ENCODE measurements at places on chromosomes 16 and 17.

GRCh38 chr17:34503528-34504195, 75.7 kb upstream of the TMEM132E start:
- peak; percentile 30 for DNase-seq

DNA sequence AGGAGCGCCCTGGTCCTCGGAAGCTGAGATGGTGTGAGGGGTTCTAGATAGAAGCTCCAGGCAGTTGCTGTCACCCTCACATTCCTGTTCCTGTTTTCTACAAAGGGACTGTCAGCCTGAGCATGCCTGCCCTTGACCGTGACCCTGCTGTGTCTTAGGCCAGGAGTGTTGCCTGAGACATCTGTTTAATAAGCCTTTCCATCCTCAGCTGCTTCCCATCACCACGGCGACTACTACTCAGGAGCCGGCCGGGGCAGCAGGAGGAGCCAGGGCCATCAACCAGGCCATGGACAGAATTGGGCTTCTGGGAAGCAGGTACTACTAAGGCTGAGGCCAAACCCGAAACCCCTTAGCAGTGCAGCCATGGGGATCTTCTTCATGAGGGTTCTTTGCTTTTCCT, 151.4 kb downstream of the KATNIP start:
- DNase-seq = no peak

DNA sequence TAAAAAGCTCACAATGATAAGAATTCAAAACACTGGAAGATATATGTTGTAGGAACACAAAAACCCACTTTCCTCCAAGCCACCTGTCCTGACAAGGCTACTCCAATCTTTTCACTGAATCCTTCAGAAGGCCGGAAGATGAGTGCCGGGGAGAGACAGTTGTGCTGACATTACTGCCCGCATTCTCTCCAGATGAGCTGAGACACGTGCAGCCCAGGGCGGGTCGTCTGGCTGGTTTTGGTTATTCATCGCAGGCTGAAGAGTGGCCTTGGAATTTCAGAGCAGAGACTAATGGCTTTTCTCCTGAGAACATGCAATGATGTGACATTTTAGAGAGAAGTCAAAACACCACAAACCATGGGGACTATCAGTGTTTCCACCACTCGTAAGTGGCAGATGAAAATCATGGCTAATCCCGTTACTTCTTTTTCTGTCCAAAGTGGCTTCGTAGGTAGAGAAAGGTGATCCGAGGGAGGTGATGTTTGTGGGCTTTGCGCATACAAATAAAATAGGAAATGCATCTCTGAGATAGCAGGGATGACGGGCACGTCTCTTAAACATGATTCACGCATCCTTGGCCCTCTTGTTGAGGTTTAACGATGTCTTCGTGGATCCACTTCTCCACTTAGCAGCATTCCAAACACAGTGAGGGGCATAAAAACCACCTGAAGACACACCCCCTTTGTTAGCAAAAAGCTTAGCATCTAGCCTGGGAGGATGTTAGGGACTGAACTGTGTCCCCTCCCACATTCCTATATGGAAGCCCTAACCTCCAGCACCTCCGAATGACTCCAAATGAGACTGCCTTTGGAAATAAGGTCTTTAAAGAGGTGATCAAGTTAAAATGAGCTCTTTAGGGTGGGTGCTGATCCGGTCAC, 134.0 kb downstream of the IRX3 start:
- DNase-seq = no peak

- DNase-seq = no peak
Measured at GRCh38 chr16:84497418-84498222, 6.8 kb downstream of the MEAK7 start.

DNA sequence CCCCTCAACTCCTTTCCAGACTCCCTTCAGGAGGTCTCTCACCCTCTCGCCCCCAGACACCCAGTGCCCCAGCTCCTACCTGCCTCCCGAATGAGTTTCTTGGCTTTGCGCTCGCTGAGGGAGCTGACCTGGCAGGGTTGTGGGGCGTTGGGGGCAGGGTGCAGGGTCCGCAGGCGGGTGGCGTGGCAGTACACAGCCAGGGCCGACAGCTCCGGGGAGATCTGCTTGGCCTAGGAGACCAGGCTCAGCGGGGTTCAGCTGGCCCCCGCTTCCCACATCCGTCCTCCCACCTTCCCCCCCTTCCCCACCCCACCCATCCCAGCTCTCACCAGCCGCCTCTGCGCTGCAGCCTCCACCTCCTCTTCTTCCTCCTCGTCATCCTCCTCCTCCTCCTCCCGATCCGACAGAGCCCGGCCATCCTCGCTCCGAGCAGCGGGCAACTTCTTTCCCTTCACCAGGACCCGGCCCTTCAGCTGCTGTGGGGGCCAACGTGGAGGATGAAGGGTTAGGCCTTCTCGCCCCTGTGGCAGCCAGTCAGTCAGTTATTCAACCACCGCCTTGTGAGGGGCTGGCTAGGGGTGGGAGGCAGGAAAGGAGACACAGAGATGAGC, 17.2 kb downstream of the PLCD3 start:
- DNase-seq = no peak

DNA sequence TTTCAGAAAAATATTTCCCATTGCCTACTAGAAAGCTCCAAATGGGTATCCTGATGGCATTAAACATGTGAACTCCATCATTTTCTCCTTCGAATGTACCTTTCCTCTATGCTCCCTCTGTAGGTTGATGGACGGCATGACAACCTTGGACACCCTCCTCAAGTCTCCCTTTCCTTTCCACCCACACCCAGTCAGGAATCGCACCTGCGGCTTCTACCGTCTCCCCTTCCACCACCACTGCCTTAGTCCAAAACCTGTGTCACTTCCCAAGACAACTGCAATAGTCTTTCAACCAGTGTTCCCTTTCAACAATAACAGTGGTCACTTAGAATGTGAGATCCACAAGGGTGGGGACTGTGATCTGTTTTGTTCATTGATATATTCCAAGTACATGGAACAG, 233.1 kb upstream of the AXIN2 start:
- no peak for DNase-seq

- no peak for DNase-seq
Measured at GRCh38 chr16:47777220-47777619, 316.1 kb downstream of the PHKB start.

- peak; percentile 72 for DNase-seq
Measured at GRCh38 chr17:14201021-14201987, 35.4 kb downstream of the CDRT15 start.

- DNase-seq = no peak
Measured at GRCh38 chr17:60168654-60169053, 18.9 kb downstream of the CA4 start.

- DNase-seq = no peak
Measured at GRCh38 chr16:72891291-72892227, 156.4 kb downstream of the ZFHX3 start.

Data from activated CD4-positive, alpha-beta T cell treated with anti-CD3 and anti-CD28 coated beads for 36 hours (primary cell).